Cardiac atrium fibroblast (primary cell): ENCODE measurements at places on chromosomes 16 and 17. TPM values are rescaled to one million over a fixed set of nuclear protein-coding genes. Genes with fewer than 3 reads are reported as not detected.

The GNG13 gene
- not detected in 2 replicates for total RNA-seq

The CBLN1 gene
- 0.16 TPM in 1 of 2 replicates, not detected in the other for total RNA-seq

The KRTAP4-6 gene
- not detected in 2 replicates for total RNA-seq

The RNF222 gene
- not detected in 2 replicates for total RNA-seq

The CCL11 gene
- total RNA-seq: 0.18 and 2.4 TPM in 2 replicates

The APOBR gene
- not detected in 2 replicates for total RNA-seq

The SLFN12 gene
- 23.8 and 33.0 TPM in 2 replicates for total RNA-seq

The PRAC1 gene
- not detected in 2 replicates for total RNA-seq

The CCNF gene
- 9.0 and 11.2 TPM in 2 replicates for total RNA-seq

The HOXB3 gene
- under 0.01 and 0.36 TPM in 2 replicates for total RNA-seq

The CPHXL2 gene
- not detected in 2 replicates for total RNA-seq

The SCNN1B gene
- not detected in 2 replicates for total RNA-seq

The NECAB2 gene
- total RNA-seq: not detected in 2 replicates

The NUPR1 gene
- total RNA-seq: 19.1 and 57.4 TPM in 2 replicates

The KRTAP4-3 gene
- total RNA-seq: not detected in 2 replicates

The OTOP3 gene
- total RNA-seq: not detected in 2 replicates

The PKMYT1 gene
- total RNA-seq: 5.8 and 14.6 TPM in 2 replicates

The CFAP119 gene
- total RNA-seq: 2.1 TPM in 1 of 2 replicates, not detected in the other

The HEATR9 gene
- not detected in 2 replicates for total RNA-seq

The FZD2 gene
- 3.4 and 8.8 TPM in 2 replicates for total RNA-seq

The ZNF469 gene
- total RNA-seq: 7.0 and 10.0 TPM in 2 replicates

The CACNG3 gene
- total RNA-seq: not detected in 2 replicates

The SLC25A10 gene
- 11.8 and 12.3 TPM in 2 replicates for total RNA-seq

The SCGB1C2 gene
- not detected in 2 replicates for total RNA-seq

The PCGF2 gene
- total RNA-seq: 2.9 and 4.7 TPM in 2 replicates

The NAE1 gene
- total RNA-seq: 46.6 and 46.7 TPM in 2 replicates

The PITPNC1 gene
- 8.7 and 11.0 TPM in 2 replicates for total RNA-seq

The GDPD1 gene
- 0.18 TPM in 1 of 2 replicates, not detected in the other for total RNA-seq

The KRTAP2-3 gene
- total RNA-seq: not detected in 2 replicates

The SLFN11 gene
- 49.6 and 50.1 TPM in 2 replicates for total RNA-seq

The MFSD6L gene
- total RNA-seq: not detected in 2 replicates

The NPB gene
- 6.6 TPM in 1 of 2 replicates, not detected in the other for total RNA-seq

The TSPAN10 gene
- total RNA-seq: 0.49 and 0.72 TPM in 2 replicates

The SPNS2 gene
- total RNA-seq: 0.18 and 2.9 TPM in 2 replicates

The TBC1D3H gene
- total RNA-seq: not detected in 2 replicates

The ASPA gene
- 2.5 and 4.1 TPM in 2 replicates for total RNA-seq

The GDPD3 gene
- 0.81 and 1.8 TPM in 2 replicates for total RNA-seq

The MMP2 gene
- 97.5 and 110 TPM in 2 replicates for total RNA-seq

The KRT12 gene
- not detected in 2 replicates for total RNA-seq

The KRTAP1-5 gene
- not detected in 2 replicates for total RNA-seq

The DUS1L gene
- 33.0 and 34.7 TPM in 2 replicates for total RNA-seq

The TBC1D3D gene
- total RNA-seq: 0.18 and 0.97 TPM in 2 replicates

The MYADML2 gene
- not detected in 2 replicates for total RNA-seq

The CCL1 gene
- total RNA-seq: not detected in 2 replicates

The TPSAB1 gene
- not detected in 2 replicates for total RNA-seq

The LRRC46 gene
- total RNA-seq: not detected in 2 replicates

The CTRB1 gene
- not detected in 2 replicates for total RNA-seq

The SLC5A2 gene
- total RNA-seq: not detected in 2 replicates

The SLC6A4 gene
- total RNA-seq: 56.9 and 61.4 TPM in 2 replicates

The ZNF200 gene
- total RNA-seq: 8.1 and 9.4 TPM in 2 replicates

The SPN gene
- total RNA-seq: under 0.01 and 0.36 TPM in 2 replicates

The ZNF597 gene
- total RNA-seq: 1.3 and 1.8 TPM in 2 replicates

The SPPL2C gene
- total RNA-seq: not detected in 2 replicates

The EDC4 gene
- total RNA-seq: 27.2 and 28.3 TPM in 2 replicates

The CCT6B gene
- total RNA-seq: 0.54 and 2.4 TPM in 2 replicates
